ENCODE measurements at places on chromosomes 6 and 20.

- DNase-seq = no peak
Measured at GRCh38 chr20:10115021-10115420, 80.2 kb downstream of the ANKEF1 start.

DNA sequence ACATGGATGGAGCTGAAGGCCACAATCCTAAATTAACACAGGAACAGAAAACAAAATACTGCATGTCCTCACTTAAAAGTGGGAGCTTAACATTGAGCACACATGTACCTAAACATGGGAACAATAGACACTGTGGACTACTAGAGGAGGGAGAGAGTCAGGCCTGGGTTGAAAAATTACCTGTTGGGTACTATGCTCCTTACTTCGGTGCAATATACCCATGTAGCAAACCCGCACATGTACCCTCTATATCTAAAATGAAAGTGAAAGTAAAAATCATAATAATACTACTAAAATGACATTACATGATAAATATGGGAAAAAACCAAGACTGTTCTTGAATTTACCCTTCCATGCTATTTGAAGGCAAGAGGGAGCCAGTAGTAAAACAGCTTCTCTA lies 1273.8 kb upstream of the ADGRB3 start:
- no peak for DNase-seq

GRCh38 chr6:55445648-55446204 lies 118.5 kb downstream of the GFRAL start:
- peak; percentile 2 for DNase-seq

DNA sequence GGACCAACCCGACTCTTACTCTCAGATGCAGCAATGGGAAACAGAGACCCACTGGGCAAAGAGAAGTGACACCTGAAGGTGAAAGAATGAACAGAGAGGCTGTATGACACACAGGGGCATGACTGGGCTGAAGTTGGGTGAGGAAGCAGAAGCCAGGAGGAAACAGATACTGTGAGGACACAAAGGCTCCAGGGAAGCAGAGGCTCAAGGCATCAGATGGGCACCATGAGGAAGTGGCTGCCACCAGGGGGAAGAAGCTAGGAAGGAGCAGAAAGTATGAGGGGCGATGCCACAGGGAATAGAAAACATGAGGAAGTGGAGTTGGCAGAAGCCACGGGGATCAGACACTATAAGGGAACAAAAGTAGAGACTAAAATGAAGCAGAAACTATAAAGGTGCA lies 30.9 kb upstream of the OCSTAMP start:
- no peak for DNase-seq

GRCh38 chr6:68654134-68654533 lies 19.1 kb downstream of the ADGRB3 start:
- no peak for DNase-seq

- DNase-seq = no peak
Measured at GRCh38 chr20:56897318-56897957, 268.3 kb downstream of the TFAP2C start.

DNA sequence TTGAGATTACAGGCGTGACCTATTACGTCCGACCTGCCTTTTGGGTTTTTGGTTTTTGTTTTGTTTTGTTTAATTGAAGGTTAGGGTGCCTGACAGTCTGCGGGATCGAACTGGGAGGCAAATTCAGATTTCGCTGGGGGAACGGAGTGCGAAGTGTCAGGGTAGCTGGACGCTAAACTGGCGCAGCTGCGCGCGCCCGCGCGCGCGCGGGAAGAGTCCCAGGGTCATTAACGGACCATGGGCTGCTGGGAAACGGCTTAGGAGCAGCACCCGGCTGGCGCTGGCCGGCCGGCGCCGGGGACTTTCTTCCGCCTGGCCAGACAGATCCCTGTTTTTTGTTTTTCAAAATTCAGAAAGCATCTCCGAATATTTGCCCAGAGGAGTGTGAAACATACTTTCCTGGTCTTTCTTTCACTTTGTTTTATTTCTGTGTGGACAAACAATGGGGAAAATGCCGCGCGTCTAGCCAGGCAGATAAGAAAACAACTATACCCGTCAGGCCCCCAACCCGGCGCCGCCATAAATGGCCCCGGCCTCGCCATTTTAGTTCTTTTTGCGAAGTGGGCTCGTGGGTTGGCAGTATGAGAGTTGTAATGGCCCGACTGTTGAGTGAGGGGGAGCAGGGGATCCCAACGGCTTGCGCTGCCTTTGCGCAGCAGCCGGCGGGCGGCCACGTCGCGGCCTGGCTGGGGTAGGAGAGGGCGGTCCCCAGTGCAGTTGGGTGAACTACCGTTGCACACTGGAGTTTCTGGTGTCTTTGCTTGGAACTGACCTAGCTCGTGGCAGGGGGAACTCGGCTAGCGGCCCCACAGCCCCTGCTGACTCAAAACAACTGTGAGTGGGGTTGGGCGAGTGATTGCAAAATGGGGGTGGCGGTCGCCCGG lies 7.1 kb downstream of the HSPA1B start:
- DNase-seq = peak; percentile 88

- DNase-seq = no peak
Measured at GRCh38 chr6:17385660-17386059, 7.7 kb upstream of the CAP2 start.

DNA sequence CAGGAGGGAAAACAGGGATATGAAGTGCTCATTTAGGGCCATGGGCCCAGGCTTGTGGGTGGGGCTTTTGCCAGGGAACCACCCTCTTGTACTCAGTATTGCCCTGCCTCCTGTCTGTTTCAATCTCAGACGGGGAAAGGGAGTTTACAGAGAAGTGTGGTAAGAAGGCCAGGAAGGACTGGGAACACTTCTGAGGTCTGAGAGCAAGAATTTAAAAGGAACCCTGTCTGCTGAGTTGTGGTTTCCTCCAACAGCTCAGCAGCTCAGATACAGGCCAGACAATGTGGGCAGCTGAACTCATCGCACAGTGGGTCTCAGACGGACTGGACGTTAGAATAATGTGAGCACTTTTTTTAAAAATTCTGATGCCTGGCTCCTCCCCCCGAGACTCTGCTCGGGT lies 354.1 kb upstream of the ARID1B start:
- DNase-seq = no peak

GRCh38 chr20:33626190-33626589 lies 35.9 kb upstream of the C20orf144 start:
- DNase-seq = no peak

GRCh38 chr6:115613488-115613887 lies 447.2 kb downstream of the FRK start:
- DNase-seq = no peak

DNA sequence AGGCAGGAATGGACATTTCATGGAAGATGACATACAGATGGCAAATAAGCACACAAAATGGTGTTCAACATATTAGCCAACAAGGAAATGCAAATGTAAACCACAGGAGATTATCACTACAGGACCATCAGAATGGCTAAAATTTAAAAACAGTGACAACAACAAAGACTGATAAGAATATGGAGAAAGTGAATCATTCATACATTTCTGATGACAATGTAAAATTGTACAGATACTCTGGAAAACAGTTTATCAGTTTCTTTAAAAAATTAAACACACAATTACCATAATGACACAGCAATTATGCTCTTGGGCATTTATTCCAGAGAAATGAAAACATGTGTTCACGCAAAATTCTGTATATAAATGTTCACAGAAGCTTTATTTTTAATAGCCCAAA lies 105.8 kb upstream of the RUNX2 start:
- DNase-seq = no peak

DNA sequence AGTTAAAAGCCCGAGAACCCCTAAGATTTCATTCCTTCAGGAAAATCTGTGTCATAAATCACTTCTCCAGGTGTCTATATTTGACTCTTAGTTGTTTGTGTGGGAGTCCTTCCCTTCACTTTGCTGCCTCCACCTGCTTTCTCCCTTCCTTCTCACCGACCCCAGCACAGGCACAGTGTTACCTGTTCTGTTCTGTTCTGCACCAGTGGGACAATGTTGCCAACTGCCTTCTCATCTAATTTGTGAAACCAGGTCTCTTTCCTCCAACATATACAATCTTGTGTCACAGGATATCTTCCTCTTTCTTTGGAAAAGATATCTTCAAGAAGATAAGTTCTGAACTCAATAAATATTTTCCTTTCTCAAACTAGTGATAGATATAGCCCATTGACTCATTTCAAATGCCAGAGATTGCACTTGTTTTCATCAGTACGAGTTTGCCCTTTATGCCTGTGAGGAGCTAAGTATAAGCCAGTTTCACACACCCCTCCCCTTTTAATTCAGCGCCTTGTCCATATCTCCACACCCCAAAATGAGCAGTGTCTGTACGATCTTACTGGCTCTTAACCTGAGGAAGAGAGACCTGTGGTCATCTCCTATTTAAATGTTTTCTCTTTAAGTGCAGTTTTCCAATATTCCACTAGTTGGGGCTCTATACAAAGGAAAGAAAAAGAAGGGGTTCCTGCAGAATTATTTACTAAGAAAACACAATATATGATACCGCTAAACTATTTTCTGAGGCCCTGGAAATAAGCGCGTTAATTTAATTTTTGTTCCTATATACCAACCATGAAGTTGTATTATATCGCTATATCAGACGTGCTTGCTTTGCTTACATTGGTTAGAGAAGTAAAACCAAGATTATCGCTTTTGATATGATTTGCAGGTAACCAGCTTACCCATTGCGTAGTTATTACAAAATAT lies 81.6 kb upstream of the PREP start:
- no peak for DNase-seq

GRCh38 chr6:39904946-39905639 lies 29.2 kb downstream of the MOCS1 start:
- no peak for DNase-seq

DNA sequence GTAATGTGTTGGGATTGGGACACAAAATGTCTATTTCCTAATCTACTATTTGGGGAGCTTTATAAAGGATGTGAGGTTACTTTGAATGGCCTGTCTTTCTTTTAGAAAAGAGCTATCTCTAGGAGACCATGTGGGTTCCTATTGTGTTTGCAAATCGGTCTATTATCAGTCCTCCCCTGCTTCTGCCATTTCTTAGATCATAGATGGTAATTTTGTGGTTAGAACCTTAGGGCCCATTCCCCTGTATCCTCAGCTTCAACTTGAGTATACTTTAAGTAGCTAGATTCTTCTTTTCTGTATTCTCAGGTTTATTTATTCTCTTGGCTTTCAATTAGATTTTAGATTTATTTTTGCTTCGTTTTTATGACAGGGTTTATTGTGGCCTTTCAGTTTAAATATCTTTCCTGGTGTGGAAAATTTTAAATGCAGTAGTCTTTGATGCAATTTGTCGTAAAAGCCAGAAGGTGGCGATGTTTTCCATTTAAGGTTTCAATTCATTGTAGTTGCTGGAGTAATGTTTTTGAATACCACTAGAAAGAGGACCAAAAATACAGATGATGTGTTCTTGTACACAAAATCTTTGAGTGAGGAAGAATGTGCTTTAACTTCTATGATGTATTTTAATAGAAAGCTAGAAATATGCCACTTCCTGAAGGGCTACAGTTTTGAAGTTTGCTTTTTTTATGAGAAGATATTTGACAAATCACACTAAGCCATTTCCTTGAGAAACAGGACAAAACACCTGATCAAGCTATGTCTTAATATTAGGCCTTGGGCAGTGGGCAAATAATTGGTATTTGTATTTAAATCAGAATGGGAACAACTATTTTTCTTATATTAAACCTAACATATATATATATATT lies 20.3 kb downstream of the TBPL1 start:
- DNase-seq = peak; percentile 44

DNA sequence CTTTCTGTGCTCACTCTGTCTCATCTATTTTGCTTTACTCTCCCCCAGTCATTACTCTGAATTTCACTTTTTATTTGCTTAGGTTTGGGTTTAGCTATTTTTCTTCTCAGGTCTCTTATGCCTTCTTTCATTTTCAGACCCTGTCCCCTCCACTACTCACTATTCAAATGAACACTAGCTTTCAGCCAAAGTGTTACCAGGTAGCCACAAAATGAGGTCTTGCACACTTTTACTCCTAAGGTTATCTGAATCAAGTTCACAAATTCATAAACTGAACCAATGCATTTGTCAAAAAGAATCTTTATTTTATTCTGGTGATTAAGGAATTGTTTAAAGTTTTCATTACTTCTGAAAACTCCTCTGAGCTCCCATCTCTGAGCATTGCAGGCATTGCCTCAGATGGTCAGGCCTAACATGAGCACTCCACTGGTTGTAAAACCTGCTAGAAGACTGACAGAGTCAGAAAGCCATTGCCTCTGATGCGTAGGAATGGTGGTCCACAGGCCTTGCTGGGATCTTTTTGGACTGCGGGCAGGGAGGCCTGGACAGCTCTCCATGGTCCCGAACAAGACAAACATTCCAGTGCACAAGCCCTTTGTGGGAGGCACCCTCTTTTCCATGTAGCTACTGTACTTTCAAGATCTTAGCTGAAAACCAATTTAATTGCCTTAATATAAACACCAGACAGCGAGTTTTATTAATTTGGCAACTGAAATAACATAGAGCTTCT lies 48.5 kb downstream of the FYN start:
- DNase-seq = no peak

DNA sequence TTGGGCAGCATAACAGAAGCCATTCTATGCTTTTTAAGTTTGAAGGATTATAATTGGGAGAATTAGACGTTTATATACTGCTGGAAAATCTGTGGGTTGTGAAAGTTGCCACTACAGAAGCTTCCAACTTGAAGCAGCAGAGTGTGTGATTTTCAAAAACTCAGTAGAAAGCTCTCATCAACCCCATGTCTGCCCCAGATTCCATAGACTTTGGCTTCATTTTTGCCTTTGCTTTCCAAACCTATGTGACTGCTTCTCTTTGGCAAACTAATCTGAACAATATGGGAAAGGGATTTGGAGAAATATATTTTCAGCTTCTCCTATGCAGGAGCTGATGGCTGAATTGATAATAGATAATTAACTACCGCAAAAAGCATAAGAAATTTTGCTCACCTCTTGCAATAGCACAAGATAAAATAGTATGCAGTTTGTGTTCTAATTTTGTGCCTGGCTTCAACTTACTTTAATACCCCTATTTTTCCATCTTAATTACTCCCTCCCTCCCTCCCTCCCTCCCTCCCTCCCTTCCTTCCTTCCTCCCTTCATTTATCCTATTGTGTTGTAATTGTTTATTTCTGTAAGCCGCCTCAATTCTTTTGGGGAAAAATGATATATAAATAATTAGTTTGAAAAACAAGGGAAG lies 214.1 kb upstream of the HS3ST5 start:
- no peak for DNase-seq

GRCh38 chr20:41373251-41373783 lies 6.7 kb upstream of the EMILIN3 start:
- DNase-seq = no peak

DNA sequence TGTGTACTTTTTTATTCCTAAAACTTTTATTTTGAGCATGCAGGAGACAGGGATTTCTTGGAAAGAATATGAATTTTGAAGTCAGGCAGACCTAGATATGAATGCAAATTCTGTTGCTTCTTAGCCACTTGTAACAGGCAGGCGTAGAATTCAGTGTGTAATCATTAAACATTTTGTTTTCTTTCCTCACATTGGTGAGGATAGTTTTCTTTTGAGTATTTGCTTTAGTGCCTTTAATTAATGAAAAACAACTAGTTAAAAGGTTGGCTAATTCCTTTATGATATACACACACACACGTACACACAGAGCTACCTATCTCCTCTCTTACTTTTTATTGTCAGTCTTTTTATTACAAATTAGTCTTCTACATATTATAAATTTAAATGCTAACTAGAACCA lies 342.3 kb downstream of the CDKAL1 start:
- no peak for DNase-seq

- DNase-seq = no peak
Measured at GRCh38 chr6:2758980-2759379, 6.2 kb upstream of the WRNIP1 start.

GRCh38 chr6:151627689-151628444 lies 134.1 kb downstream of the CCDC170 start:
- DNase-seq = no peak

GRCh38 chr6:148345176-148345575 lies 2.5 kb downstream of the SASH1 start:
- no peak for DNase-seq

- no peak for DNase-seq
Measured at GRCh38 chr20:38664284-38664683, 60.0 kb upstream of the SLC32A1 start.
